ENCODE measurements at places on chromosomes 1 and 21. TPM values are rescaled to one million over a fixed set of nuclear protein-coding genes. Genes with fewer than 3 reads are reported as not detected.

The TFF2 gene
- total RNA-seq = not detected

The CD48 gene
- total RNA-seq = not detected

The PRR9 gene
- total RNA-seq = 0.22 TPM

The CFHR5 gene
- not detected for total RNA-seq

The GOLT1A gene
- not detected for total RNA-seq

The CHI3L1 gene
- total RNA-seq = 896 TPM

The TAF13 gene
- total RNA-seq = 102 TPM

The ITSN1 gene
- total RNA-seq = 35.9 TPM

The TEKT2 gene
- not detected for total RNA-seq

The FNDC5 gene
- 0.22 TPM for total RNA-seq

The SELP gene
- 0.22 TPM for total RNA-seq

The DEDD gene
- 35.9 TPM for total RNA-seq

The LMOD1 gene
- 5.4 TPM for total RNA-seq

The TRIM67 gene
- total RNA-seq = not detected

The DRAM2 gene
- total RNA-seq = 60.8 TPM

The LYPD8 gene
- not detected for total RNA-seq

The FMO4 gene
- 1.1 TPM for total RNA-seq

The GIPC2 gene
- total RNA-seq = not detected

The MIS18A gene
- 2.4 TPM for total RNA-seq

The KCNK2 gene
- total RNA-seq = 0.44 TPM

The PHC2 gene
- total RNA-seq = 119 TPM

The GBP2 gene
- total RNA-seq = 39.8 TPM

The ORC1 gene
- total RNA-seq = 0.44 TPM

The LCE1F gene
- not detected for total RNA-seq

The PLA2G2D gene
- not detected for total RNA-seq

The ABCG1 gene
- total RNA-seq = 0.44 TPM

The BMP8A gene
- not detected for total RNA-seq

The FYB2 gene
- total RNA-seq = not detected

Data from placental pericyte (primary cell).